ENCODE measurements at places on chromosomes 2 and 18.

DNA sequence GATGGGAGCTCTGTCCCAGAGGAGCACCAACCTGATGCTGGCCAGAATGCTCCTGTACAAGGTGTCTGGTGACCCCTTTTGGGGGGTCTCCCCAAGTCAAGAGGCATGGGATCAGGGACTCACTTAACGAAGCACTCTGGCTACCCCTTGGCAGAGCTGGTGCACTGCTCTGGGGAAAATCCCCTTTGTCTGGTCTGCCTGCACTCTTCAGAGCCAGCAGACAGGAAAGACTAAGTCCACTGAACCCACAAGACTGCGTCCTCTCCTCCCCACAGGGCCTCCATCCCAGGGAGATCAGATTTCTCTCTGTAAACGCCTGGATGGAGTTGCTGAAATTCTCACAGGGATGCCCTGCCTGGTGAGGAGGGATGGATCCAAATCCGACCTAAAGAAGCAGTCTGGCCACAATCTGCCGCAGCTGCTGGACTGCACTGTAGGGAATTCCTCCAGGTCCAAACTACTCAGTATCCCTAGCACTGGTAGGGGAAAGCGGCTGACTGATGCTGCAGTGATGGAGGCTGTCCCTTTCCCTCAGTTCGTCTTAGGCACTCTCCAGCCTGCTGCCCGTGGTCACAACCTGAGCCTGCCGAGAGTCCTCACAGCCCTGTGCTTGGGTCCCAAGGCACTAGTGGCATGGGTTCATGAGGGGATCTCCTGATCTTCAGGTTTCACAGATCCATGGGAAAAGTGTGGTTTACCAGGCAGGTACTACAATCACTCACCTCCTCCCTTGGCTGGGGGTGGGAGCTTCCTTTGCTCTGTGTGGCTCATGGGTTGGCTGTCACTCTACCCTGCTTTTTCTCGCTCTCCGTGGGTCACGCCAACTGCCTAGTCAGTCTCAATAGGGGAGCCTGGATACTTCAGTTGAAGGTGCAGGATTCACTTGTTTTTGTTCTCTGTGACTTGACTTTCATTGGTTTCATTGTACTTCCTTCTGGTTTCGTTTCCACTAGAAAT, 98.6 kb downstream of the SLC4A10 start:
- no peak for DNase-seq

- no peak for DNase-seq
These were observed 80.0 kb downstream of the SH3BP4 start for GRCh38 chr2:235031686-235032373.

DNA sequence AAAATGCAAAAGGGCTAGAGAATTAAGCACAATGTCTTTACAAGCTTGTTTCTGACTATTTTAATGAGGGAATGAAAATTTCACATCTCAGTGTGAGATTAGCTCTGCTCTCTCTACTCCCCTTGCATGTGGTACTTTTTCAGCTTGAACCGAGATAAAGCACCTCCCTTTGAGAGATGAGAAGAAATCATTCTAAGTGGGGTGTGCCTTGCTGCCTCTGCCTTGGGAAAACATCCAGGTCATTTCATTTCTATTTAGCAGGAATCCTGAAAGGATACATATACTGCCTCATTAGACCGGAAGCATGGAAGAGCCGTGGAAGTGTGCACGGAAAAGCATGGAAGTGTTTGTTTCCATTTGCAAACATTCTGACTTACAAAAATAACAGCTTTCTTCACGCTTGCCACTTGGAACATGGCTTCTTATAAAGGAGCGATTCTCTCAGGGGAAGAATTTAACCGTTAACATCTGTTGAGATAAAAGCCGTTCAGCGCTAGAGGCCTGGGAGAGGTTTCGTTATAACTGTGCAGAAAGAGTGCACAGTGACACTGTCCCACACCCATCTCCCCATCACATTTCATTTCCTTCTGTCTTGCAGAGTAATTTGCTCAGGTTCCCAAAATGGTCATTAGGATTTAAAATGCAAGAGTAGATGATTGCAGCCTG, 16.7 kb downstream of the NOSTRIN start:
- DNase-seq: no peak

- DNase-seq: no peak
These were observed 329.0 kb upstream of the LRATD1 start for GRCh38 chr2:14303366-14304115.
